ENCODE measurements at places on chromosomes 4 and X. TPM values are rescaled to one million over a fixed set of nuclear protein-coding genes. Genes with fewer than 3 reads are reported as not detected.

The VEGFC gene
- 63.4 TPM for total RNA-seq

The CXorf51B gene
- total RNA-seq = not detected

The TMEM154 gene
- total RNA-seq = 0.72 TPM

The ATP8A1 gene
- 0.78 TPM for total RNA-seq

The SYTL5 gene
- 1.4 TPM for total RNA-seq

The SPANXA1 gene
- not detected for total RNA-seq

The TCEAL6 gene
- not detected for total RNA-seq

The CSAG1 gene
- total RNA-seq = not detected

The DHX15 gene
- 76.1 TPM for total RNA-seq

The ZCCHC13 gene
- not detected for total RNA-seq

The C4orf50 gene
- total RNA-seq = not detected

The FGF13 gene
- 3.4 TPM for total RNA-seq

The NPY1R gene
- total RNA-seq = not detected

All from epithelial cell of alveolus of lung (primary cell).